ENCODE measurements at places on chromosomes 6 and 20.

- no peak for DNase-seq
Observed at GRCh38 chr6:68010936-68011335, 624.1 kb upstream of the ADGRB3 start.

GRCh38 chr20:1998715-1999114, 4.9 kb upstream of the PDYN start:
- DNase-seq = no peak

- no peak for DNase-seq
Observed at GRCh38 chr6:56986611-56987010, 31.7 kb downstream of the BEND6 start.

GRCh38 chr6:139965393-139965792, 590.9 kb upstream of the CITED2 start:
- no peak for DNase-seq

- DNase-seq = no peak
Observed at GRCh38 chr20:41172296-41173140, 35.2 kb downstream of the PLCG1 start.

DNA sequence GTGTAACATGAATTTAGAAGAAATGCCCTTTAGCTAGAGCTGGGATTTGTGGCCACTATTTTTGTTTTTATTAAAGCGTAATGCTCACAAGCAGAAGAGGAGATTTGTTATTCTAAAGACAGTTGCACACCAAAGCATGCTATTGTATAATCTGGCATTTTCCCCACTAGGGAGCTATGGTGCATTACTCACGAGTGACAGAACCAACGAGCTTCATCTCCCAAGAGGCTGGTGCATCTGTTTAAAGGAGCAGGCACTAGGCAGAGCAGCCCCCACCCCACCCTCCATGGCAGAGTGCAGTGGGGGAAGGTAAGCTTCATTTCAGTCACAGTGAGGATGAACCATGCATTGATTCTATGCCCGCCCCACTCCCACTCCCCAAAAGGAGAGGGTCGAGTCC, 287.3 kb upstream of the TSHZ2 start:
- no peak for DNase-seq

DNA sequence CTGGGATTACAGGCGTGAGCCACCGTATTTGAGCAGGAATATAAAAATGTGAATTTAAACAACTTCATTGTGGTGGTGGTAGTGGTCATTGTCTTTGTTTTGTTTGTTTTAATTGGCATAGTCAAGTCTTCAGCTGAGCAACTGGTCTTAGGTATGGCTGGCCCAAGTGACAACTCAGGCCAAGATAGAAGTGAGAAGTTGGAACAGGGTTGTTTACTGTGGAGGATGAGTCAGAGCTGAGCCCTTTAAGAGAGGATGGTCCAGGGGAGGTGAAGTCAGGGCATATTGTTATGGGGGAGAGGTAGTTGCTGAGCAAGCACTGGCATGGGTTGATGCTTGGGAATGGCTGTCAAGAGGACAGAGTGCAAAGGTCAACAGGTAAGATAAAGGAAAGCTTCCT, 308.2 kb downstream of the FARS2 start:
- no peak for DNase-seq

- peak; percentile 45 for DNase-seq
Observed at GRCh38 chr6:43774776-43775534, 4.9 kb downstream of the VEGFA start.

DNA sequence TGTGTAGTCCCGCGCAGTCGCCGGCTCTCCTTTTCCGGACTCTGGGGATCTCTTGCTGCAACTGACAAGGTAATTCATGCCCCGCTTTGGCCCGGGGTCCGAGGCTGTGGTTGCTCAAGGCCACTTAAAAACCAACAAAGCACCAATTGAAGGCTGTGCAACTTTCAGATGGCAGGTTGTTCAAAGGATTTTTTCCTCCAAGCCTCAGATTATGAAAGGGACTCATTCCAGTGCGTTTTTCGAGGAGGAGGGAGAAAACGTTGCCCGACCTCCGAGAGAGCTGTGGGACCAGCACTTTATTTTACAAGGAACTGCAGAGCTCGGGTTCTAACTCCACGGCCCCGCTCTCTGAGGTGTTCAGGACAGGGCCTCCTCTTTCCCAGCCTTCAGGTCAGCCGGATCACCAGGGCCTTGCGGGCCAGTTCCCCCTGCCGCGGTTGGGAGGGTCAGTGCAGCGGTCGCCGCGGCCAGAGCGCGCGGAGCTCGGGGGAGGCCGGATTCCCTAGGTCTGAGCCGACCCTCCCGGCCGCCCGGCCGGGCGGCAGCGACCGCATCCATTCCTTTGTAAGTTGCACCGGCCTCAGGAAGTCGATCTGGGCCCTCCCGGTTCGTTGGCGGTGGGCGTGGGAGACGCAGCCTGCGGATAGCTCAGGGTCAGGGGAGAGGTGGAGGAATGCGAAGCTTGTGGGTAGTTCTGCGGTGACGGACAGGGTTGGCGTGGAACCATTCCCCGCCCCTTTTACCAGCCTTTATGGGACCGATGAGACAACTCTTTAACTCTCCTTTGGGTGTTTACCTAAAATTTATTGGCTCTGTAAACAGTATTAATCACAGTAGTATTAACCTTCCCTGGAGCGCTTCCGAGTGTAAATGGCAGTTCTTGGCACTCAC, 1.6 kb downstream of the UTRN start:
- no peak for DNase-seq

DNA sequence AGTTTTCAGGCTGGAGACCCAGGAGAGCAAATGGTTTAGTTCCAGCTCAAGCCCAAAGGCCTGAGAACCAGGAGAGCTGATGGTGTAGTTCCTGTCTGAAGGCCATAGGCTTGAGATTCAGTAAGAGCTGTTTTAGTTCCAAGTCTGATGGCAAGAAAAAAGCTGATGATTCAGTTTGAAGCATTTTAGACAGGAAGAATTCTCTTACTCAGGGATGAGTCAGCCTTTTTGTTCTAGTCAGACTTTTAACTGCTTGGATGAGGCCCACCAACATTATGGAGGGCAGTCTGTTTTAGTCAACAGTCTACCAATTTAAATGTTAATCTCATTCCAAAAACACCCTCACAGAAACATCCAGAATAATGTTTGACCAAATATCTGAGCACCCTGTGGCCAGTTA, 2.5 kb downstream of the ZSCAN26 start:
- DNase-seq = no peak

DNA sequence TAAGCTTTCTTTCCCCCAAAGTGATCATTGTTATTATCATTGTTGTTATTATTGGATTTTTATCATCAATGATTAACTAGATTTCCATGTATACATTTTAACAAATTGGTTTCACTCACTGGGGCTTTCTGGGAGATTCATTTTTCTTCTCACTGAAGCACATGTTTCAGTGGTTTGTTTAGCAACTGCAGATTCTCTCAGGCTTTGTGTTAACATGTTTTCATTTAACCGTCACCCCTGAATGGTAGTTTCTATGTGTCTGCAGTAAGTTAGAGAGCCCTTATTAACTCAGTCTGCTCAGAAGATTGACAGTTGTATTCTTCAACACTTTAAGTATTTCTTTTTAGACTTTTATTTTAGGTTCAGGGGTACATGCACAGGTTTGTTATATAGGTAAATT, 12.4 kb downstream of the ZKSCAN4 start:
- no peak for DNase-seq

DNA sequence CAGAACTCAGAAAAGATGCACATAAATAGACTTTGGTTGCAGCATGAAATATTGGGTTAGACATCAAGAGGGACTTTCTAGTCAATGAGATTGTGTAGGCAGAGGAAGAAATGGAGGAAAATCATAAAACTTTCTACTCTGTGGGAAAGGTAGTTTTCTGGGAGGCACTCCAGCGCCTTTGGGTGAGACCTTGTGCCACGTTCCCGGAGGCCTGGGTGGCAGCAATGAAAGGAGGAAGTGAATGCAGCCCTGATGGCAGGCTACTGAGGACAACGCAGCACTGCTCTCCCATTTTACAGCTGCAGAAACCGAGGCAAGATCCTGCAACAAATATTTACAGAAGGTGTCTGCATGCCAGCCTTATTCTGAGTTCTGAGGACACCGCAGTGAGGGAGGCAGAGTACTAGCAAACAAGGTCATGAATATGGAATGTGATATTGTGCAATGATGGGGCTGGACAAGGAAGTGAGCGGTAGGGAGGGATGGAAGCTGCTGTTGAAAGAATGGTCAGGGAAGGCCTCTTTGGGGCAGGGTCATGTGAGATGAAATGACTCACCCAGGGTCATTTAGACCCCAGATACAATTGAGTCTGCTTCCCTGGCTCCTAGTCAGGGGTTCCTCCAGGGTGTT, 159.1 kb downstream of the TFAP2C start:
- DNase-seq = no peak

DNA sequence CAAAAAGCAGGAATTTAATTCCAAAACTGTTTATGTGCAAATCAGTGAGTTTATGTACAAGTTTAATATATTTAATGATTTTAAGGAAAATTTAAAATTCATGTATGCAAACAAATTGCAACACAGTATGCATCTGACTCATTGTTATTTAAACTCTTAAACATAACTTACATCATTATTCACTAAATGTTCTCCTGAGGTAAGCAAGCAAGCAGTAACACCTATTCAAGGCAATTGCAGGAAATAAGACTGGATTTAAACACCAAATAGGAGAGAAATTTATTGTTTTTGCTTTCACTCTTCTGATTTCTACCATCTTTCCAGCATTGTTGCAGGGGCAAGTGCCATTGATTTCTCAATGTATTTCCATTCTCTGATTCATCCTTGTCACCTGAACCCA, 239.5 kb downstream of the TFAP2A start:
- DNase-seq = no peak

DNA sequence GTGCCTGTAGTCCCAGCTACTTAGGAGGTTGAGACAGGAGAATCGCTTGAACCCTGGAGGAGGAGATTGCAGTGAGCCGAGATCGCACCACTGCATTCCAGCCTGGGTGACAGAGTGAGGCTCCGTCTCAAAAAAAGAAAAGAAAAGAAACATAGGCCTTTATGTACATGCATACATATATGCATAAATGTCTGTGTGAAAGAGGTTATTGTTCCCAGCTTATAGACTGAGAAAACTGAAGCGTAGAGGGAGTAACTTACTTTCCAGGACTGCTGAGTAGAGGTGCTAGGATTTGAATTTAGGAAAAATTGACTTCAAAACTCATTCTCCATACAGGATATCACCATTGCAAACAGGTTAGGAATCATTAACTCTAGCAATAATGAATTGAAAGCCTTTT, 32.0 kb downstream of the CTNNBL1 start:
- no peak for DNase-seq

DNA sequence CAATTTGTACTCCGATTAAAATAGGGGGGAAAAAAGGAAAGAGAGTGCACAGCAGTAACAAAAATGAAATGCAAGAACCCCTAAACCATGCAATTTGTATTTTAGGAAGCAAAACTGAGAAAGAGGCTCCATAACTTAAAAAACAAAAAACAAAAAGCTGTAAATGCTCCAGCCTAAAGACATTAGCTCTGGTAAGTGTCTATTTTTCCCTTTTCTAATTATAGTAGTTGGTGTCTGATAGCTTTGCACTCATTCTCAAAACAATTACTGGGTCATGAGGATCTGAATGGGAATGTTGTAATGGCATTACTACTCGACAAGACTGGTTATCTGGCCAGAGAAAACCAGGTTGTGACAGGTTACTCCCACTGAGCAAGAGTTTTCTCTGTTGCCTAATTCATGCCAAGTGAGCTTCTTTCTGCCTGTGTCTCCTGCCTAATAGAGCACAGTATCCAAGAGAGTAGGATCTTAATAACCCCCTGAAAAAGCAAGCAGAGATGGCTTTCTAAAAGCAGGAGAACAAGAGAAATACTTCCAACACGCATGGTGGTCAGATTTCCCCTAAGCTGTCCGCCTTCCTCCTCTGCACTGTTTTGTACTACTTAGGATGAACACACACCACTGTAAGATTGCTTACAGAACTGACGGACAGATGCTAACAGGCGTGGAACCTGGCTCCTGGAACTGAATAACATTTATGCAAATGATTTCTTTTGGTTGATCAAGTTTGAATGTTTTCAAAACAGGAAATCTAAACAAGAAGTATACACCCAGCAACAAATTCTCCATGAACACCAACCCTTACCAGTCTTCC, 86.4 kb downstream of the FKBP5 start:
- DNase-seq = peak; percentile 23

- DNase-seq = no peak
Observed at GRCh38 chr20:40982415-40983145, 46.0 kb upstream of the TOP1 start.

GRCh38 chr6:102660303-102660702, 1266.8 kb downstream of the GRIK2 start:
- no peak for DNase-seq

DNA sequence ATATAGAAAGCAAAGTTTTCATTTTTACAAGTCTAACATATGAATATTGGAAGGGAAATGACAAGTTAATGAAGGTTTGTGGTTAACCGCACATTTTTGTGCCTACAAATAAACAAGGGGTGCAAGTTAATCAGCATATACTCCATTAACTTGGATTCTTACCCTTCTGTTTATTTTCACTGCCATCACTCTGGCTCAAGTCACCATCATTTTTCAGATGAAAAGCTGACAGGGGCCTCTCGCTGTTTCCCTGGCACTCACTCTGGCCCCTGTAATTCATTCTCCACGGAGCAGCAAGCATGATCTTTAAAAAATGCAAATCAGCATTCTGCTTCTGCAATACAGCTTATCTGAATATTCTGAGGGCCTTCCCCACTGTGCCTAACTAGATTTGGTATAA, 29.8 kb downstream of the APCDD1L start:
- DNase-seq = no peak

GRCh38 chr6:154508573-154509375, 1.7 kb downstream of the CNKSR3 start:
- DNase-seq = no peak

- DNase-seq = no peak
Observed at GRCh38 chr6:86192123-86192522, 549.4 kb upstream of the SYNCRIP start.

- DNase-seq = no peak
Observed at GRCh38 chr6:45171380-45171779, 156.8 kb upstream of the RUNX2 start.

GRCh38 chr6:30207619-30208295, 5.4 kb downstream of the TRIM26 start:
- DNase-seq = no peak

- no peak for DNase-seq
Observed at GRCh38 chr6:106692819-106693208, 63.4 kb downstream of the QRSL1 start.

- DNase-seq = peak; percentile 49
Observed at GRCh38 chr20:21548390-21549035, 34.6 kb upstream of the NKX2-2 start.

GRCh38 chr20:25296094-25297093, 48.5 kb downstream of the PYGB start:
- DNase-seq = peak; percentile 30
